ENCODE measurements at places on chromosomes 3 and 15. TPM values are rescaled to one million over a fixed set of nuclear protein-coding genes. Genes with fewer than 3 reads are reported as not detected.

The ANKRD63 gene
- not detected for total RNA-seq

The TNFSF10 gene
- 84.2 TPM for total RNA-seq

The CHRM5 gene
- not detected for total RNA-seq

- H3K36me3 ChIP-seq = no peaks in the 10 kb centered on the region
- no peak overlapping the region for H3K4me3 ChIP-seq
- peak; percentile 37 for DNase-seq
- no peaks in the 10 kb centered on the region for H3K27me3 ChIP-seq
Observed at GRCh38 chr3:69784954-69785514, 45.8 kb downstream of the MITF start.

DNA sequence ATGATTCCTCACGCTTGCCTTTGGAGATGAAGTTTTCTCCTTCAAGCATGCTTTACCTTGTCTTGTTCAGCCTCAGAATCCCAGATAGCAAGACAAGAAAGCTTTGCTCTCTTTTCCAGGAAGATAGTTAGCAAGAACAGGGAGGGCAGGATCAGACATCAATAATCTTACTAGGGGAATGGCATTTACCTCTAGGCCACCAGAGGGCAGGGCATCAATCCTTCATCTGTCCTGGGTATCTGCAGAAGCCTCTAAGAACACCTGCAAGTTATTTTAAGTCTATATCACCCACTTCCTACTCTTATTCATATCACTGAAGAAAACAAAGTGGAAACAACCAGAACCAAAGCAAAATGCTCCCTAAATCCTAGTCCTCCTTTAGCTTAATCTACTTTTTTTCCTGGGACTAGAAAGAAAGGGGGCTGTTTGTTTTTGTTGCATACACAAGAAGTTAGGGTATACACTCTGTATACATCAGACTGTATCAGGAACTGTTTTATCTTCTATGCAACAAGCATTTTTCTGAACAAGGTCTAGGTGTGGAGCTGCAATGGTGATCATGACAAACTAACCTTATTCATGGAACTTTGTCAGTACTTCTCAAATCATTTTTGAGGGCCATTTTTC lies 862.5 kb downstream of the CADM2 start:
- no peaks in the 10 kb centered on the region for H3K4me1 ChIP-seq
- no peaks in the 10 kb centered on the region for H3K27me3 ChIP-seq
- H3K27ac ChIP-seq = no peak overlapping the region

DNA sequence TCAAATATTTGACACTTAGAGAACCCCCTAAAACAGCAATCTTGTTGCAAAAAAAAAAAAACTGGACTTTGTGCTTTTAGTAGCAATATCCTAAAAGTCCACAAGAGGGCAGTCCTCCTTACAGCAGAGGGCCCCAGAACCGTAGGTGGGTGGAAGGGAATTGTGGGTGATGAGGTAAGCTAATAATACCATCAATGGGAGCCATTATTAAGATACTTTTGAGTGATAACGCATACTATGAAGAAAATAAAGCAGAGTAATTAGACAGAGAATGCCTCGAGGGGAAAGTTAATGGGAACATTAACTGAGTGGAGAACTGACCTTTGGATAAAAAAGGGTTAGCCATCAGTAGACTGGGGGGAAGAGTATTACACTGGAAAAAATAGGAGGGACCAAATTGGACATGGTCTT lies 229.9 kb downstream of the THRB start:
- peak; percentile 59 for DNase-seq
- H3K4me1 ChIP-seq = peaks cover 20% of the 10 kb centered on the region
- no peak overlapping the region for H3K27ac ChIP-seq
- no peak overlapping the region for H3K4me3 ChIP-seq

DNA sequence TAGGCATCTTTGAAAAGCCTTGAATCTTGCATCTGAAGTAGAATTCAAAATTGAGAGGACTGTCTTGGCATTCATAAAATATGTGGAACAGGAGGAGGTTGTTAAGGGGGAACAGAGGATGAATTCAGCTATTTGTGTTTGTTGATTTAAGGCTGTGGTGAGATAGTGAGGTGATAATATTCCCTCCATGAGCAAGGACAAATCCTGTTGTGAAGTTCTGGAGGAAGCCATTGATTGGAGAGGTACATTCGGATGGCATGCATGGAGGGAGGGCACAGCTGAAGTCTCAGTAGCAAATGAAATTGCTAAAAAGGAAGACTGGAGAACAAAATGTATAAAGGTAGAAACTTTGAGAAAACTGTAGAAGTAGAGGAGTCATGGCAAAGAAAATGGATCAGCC lies 443.8 kb downstream of the NLGN1 start:
- H3K4me3 ChIP-seq = no peak overlapping the region
- H3K36me3 ChIP-seq = no peaks in the 10 kb centered on the region
- no peak overlapping the region for H3K27ac ChIP-seq
- H3K27me3 ChIP-seq = no peaks in the 10 kb centered on the region
- no peaks in the 10 kb centered on the region for H3K4me1 ChIP-seq
- DNase-seq = no peak

DNA sequence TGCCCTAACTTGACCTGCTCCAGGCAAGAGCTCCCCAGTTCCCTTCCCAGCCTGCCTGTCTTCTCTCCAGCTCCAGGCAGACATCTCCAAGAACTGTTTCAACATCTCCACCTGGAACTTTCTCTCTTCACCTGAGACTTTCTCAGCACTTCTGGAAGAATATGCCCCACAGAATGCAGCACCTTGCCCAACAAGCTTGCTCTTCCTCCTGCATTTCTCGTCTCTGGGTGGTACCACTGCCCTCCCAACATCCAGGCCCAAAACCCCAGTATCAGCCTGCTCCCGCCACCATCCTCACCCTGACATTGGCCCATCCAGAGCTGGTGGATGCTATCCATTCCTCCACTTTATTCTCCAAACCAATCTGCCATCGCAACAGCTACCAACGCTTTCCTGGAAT lies 8.8 kb downstream of the RFTN1 start:
- no peak for DNase-seq
- peaks cover 3% of the 10 kb centered on the region for H3K4me1 ChIP-seq
- no peak overlapping the region for H3K27ac ChIP-seq
- no peaks in the 10 kb centered on the region for H3K27me3 ChIP-seq
